Tongue (tissue), 3 donors: ENCODE measurements at places on chromosomes 7 and 10. TPM values are rescaled to one million over a fixed set of nuclear protein-coding genes. Genes with fewer than 3 reads are reported as not detected.

CPA1 gene
- total RNA-seq: 2.9 TPM

TRIL gene
- total RNA-seq: 23.9 TPM

ICA1 gene
- 4.6 TPM for total RNA-seq

JCAD gene
- total RNA-seq: 26.1 TPM

RUFY2 gene
- 26.1 TPM for total RNA-seq

GRM3 gene
- not detected for total RNA-seq

GRCh38 chr10:101444058-101444898, 90.3 kb downstream of the BTRC start:
- DNase-seq: no peak

DNA sequence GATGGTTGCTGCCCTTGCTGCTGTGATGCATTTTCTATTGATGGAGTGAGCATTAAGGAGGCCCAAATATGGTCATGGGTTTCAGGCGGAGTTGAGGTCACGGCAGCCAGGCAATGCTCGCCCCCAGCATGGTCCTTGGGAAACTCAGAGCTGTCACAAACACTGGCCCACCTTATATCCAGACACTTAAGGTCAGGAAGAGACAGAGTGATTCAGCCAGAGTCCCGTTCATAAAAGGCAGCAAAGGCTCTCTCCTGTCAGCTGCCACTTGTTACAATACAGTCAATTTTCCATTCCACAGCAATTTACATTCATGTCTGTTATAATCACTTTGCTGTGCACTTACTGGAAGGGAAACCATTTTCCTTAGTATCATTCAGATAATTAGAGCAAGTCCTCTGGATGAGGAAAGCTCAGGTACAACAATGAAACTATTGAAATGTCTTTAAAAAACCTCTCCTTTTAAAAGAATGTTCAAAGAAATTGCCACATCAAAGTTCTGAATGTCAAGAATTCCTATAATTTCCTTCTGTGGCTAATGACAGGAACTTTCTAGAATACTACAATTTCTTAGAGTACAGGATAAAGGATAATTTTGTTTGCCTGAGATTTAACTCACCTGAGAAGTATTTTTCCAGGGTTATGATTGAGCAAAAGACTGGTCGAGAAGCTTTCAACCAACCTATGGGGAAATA, 14.8 kb upstream of the ANKRD1 start:
- no peak for DNase-seq

DNA sequence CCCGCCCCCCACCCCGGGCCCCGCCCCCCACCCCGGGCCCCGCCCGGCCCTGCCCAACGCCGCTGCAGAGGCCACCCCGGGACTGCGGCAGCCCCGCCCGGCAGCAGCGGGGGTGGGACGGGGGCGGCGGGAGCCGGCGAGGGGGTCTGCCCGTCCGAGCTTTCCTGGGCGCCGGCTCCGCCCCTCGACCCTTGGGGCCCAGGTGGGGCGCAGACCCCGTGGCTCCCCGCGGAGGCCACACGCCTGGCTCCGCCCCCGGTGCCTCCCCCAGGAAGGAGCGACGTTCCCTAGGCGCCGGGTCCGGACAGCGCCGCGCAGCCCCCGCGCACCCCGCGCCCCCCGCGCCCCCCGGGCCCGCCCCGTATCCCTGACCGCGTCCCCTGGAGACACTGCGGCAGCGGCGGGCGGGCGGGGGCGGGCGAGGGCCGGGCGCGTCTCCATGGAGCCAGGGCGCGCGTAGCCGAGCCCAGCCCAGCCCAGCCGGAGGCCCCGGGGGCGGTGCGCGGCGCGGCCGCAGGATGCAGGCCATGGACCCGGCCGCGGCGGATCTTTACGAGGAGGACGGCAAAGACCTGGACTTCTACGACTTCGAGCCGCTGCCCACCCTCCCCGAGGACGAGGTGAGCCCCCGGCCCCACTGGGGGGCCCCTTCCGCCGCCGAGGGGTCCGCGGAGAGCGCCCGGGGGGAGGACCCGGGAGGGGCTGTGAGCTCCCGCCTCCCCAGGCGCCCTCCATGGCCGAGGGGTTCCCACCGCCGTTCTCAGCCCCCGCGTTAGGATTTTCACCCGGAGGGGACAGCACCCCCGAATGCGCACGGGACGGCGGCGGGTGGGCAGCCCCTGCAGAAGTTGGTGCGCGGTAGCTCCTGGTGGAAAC, at the start of gene KNDC1:
TSS of gene KNDC1 (plus strand) at position 270 of the 876 bp plus-strand sequence. CDS start at position 519, 249 bp downstream.
- DNase-seq: peak; percentile 58

GRCh38 chr7:15168489-15168888, 265.9 kb upstream of the DGKB start:
- no peak for DNase-seq

- DNase-seq: no peak
Observed at GRCh38 chr10:99590799-99591198, 29.4 kb downstream of the SLC25A28 start.

DNA sequence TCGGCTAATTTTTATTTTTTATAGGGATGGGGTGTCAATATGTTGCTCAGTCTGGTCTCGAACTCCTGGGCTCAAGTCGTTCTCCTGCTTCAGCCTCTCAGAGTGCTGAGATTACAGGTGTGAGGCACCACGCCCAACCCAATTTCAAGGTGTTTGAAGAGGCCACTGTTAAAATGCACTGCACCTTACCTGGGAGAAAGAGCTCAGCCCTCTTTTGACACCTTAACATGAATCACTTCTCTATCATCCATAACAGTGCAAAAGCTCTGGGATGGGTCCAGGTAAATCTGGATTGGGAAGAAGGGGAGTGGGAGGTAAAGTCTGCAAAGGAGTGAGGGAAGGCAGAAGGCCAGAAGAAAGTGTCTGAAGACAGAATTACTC, 557 bp upstream of the ZNF282 start:
- no peak for DNase-seq

GRCh38 chr10:83955406-83955805, 183.9 kb upstream of the GHITM start:
- DNase-seq: no peak

DNA sequence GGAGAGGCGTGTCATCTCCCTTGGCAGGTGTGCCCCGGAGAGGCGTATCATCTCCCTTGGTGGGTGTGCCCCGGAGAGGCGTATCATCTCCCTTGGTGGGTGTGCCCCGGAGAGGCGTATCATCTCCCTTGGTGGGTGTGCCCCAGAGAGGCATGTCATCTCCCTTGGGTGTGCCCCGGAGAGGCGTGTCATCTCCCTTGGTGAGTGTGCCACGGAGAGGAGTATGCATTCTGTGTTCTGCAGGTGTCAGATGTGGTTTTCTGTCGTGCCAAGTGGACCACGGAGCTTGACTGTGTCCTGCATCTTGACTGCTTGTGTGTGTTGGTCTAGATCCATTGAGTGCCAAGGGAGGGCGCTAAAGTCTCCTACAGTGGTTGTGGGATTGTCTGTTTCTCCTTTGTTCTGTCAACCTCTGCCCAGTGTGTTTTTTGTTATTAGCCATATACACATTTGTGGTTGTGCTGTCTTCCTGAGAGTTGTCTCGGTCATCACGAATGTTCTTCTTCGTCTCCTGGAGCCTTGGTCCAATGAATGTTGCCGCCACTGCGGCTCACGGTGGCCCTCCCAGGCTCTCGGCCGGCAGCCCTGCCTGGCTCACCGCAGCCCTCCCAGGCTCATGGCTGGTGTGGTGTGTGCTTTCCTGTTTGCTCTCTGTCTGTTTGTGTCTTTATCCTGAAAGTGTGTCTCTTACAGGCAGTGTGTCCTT, 96.8 kb downstream of the INPP5A start:
- no peak for DNase-seq

DNA sequence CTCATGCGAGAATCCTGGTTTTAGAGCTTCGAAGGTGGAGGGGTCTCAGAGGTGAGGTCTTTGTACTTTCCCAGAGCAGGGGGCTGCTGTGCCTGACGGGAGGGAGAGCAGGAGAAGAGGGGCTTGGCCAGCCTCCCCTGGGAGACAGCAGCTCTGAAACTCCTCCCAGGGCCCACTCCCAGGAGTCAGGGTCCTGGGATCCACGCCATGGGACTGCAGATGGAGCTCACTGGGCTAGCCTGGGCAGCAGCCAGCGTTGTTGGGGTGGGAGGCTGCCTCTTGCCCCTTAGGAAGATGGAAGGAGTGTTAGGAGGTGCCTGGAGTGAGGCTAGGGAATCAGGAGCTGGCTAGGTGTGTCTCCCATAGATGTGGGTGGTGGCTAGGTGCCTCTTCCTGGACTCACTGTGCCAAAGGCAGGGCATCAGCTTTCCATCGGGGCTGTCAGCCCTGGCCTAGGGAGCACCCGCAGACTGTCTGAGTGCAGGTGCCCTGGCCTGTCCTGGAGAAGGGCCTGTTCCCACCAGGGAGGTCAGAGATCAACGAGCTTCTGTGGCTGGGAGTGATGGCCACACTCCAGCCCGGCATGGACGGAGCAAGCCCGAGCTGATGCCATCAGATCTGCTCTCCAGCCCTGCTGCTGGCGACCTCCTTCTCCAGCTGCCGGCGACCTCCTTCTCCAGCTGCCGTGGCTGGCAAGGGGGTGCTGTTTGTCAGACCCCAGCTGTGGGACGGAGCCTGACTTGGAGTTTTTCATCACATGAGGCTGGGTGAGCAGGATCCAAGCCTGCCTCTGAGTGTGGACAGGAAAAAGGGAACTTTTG, 111.3 kb downstream of the PTPN20 start:
- DNase-seq: peak; percentile 80

- no peak for DNase-seq
Observed at GRCh38 chr10:119849031-119849789, 23.4 kb downstream of the MCMBP start.

GRCh38 chr7:74452748-74453321, 871 bp upstream of the GTF2IRD1 start:
- no peak for DNase-seq
